ENCODE measurements at places on chromosomes 3 and 15.

DNA sequence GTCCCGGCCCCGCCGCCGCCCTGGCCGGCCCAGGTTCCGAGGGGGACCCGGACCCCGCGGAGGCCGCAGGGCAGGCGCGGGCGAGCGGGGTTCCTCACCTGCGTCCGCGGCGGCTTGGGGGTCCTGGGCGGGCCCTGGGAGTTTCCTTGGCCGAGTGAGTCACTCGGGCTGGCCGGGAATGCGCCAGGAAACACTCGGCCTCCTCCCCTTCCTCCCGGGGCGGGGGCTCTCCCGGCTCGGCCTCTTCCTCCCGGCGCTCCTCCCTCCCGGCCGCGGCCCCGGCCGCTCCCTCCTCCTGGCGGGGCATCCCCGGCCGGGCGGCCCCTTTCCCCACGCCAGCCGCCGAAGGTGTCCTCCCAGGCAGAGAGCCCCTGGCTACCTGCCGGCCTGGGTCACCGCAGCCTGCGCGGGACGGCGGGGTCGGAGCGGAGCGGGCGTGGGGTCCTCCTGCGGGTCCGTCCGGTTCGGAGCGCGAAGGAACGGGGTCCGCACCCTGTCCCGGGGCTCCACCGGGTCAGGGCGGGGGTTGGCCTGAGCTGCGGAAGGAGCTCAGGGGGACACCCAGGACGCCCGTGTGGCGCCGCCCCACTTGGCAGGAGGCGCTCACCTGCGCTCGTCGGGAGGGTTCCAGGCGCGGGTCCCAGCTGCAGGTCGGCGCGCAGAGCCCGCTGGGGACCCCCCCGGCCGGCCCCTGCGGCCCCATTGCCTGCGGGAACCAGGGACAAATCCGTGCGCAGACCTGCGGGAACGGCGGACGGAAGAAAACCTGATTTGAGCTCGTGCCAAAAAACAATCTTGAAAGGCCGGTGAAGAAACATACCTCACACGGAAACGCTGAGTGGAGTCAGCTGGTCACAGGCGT is at the start of gene CYFIP1:
TSS of gene CYFIP1 (minus strand) at position 180 of the 862 bp plus-strand sequence. CDS start 33,083 bp downstream, outside the sequence.
- DNase-seq, result peak; percentile 64

DNA sequence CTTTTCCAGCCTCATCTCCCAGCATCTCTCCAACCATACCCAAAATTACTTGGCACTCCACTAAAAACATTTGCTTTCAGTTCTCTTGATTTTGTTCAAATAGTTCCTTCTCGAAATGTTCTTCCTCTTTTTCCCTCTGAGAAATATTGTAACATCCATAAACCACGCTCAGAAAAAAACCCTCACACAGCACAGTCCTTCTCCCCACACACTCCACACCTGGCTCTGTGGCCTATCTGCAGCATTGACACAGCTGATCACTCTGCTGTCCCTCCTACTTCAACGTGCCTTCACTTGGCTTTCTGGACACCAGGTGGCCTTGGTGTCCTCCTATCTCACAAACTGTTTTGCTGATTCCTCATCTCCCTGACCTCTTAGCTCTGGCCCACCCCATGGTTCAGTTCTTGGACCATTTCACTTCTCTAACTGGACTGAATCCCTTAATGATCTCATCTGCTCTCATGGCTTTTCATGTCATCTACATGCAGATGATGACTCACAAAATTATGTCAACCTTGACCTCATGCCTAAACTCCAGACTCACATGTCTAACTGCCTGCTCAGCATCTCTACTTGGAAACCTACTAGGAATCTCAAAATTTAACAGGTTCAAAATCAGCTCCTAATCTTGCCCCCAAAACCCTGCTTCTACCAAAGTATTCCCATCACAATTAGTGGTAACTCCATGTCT is 93.3 kb downstream of the TRIM42 start:
- DNase-seq, result no peak

- no peak for DNase-seq
Observed at GRCh38 chr3:38119248-38119544, 17.7 kb downstream of the ACAA1 start.

DNA sequence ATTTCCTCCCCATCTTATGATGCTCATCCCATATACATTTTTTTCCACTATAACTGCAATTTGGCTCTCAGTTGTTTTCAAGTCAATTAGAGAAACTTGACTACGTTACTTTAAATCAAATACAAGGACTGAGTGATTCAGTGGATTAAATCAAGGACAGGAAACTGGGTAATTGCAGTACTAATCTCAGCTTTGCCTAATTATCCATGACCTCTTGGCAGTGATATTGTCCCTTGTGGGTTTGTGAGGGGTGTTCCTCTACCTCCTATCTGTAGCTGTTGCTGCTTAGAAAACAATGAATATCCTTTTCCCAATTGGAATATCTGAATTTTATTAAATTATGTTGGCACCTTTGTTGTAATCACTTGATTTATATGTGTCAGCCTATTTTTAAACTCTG is 79.4 kb downstream of the ZPLD1 start:
- DNase-seq, result no peak

- no peak for DNase-seq
Observed at GRCh38 chr3:69856965-69857705, 117.9 kb downstream of the MITF start.

DNA sequence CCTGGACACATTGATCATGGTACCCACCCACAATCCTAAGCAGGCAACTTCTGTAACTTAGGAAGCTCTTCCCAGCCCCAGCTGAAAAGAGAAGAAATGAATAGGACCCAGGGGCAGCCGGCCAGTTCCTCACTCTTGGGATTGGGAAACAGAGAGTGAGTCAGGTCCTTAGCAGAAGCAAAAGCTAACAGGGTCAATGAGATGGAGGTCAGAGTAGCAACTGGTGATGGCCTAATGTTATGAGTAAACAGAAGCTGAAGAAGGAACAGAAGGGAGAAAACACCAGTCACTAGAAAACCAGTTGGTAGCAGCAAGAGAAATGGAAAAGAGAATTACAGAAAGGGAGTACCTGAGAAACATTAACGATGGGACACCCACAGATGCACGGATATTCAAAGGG is 20.0 kb downstream of the RIOX2 start:
- DNase-seq, result no peak
